ENCODE measurements at places on chromosomes 12 and 14.

DNA sequence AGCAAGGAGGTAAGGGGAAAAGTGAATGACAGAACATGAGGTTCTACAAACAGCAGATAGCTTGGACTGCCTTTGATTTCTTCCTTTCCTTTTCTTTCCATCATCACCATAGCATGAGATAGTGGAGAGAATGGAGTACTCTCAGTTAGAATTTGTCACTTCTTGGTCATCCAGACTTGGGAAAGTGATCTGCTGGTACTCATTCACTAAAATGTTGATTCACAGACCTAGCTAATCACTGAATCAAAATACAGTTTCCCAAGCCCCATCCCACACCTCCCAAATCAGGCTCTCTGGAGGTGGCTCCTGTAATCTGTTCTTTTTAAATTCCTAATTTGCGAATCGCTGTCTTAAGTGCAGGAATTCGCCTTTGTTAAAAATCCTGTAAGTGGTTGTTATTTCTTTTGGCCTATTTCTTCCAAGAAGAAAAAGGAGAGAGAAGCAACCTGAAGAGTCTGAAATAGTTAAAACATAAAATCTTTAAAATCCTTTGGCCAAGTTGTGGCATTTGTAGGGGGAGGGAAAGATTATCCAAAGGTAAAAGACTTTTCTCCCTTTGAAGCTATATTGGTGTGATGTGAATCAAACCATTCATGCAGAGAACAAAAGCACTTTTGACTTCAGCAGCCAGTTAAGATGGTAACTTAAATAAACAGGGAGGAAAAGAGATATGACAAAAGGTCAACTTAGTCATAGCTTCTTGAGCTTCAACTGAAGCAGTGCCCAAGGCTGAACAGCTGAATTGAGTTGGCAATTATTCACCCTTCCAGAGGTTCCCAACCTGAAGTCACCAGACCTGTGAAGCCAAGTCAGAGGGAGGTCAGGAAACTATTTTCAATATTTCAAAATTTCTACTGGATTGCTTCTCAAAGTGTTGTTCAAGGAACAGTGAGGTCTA, 255.1 kb upstream of the KRR1 start:
- no peak for DNase-seq

DNA sequence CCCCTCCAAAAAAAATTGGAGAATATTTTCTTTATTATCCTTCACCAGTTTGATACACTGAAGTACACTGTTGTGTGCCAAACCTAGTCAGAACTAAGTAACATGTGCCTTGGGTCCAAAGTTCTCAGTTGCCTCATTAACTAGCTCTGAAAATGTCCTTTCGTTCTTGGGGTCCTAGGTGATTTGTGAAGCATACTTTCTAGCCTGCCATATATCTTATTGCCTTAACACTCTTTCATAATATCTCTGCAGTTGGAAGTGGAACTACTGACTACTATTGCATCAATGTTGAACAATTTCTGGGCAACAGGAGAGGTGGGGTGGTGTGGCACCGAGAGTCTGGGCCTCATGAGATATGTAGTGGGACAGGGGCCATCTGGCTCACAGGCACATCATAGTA, 592.9 kb upstream of the FBXO33 start:
- no peak for DNase-seq

DNA sequence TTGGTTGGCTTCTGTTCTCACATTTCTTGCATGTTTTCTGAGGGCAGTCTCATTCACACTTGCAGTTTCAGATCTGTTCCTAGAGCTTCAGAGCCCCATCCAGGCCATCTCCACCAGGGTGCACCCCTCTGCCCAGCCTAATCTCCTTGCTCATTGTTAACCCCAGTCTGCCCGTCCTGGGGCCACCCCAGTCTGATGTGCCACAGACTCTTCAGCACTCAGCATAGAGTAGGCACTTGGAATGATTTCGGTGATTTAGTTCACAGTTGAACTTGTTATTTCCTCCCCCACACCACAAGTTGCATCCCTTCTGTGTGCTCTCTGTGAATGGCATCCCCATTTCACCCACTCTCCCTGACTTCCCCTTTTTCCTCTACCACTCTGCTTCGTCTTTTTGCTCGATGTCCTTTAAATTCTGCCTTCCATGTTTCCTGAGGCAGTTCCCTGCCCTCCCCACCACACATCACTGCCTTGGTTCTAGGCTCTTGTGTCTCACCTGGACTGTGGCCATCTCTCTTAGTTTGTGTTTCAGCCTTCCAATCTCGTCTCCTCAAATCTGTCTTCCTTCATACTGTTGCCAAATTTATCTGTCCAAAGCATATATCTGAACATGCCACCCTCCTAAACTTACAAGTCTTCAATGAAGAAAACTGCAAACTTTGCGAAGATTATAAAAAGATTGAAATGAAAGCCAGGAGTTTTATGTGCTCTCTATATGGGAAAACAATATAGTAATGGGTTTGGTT, 41.5 kb downstream of the ANO6 start:
- no peak for DNase-seq

GRCh38 chr12:91023326-91024004, 18.7 kb upstream of the EPYC start:
- DNase-seq = peak; percentile 92

DNA sequence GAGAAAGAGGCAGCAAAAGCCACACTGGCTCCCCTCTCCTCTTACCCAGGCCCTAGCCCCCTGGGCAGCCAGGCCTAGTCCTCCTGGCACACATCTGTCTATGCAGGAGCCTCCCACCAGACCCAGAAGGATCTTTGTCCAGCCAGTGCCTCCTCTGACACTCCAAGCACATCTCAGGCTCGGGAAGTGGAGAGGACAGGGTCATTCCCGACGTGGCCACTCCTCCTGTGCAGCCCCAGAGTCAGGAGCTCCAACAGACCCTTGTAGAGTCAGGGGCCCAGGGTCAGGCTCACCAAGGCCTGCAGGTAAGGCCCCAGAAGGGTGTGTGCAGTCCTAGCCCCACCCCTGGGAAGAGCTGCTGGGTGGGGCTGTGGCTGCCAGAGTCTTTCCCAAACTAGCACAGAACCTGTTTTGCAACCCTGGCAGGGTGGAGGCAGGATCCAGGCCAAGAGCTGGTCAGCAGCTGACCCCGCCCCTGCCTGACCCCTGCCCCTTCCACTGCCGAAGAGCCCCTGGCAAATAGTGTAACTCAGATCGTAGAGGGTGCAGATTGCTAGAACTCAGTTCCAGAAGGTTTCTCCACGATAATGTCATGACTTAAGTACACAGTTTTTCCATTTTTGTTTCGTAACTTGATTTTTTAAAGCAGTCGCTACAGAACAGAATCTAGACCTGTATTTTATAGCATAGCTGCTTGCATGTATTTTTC, 26.6 kb upstream of the PNMA1 start:
- no peak for DNase-seq

DNA sequence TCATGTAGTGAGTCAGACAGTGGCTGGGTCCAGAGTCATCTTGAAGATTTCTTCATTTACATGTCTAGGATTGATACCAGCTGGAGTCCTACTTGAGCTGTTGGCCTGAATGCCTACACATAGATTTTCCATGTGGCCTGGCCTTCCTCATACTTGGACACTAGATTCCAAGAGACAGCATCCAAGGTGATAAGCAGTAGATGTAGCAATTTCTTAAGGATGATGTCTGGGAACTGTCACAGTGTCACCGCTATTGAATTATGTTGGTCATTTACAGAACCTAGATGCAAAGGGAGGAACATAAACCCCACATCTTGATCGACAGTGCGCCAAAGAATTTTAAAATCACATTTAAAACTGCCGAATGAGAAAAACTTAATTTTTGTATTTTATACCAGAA, 412.3 kb downstream of the TRHDE start:
- no peak for DNase-seq

DNA sequence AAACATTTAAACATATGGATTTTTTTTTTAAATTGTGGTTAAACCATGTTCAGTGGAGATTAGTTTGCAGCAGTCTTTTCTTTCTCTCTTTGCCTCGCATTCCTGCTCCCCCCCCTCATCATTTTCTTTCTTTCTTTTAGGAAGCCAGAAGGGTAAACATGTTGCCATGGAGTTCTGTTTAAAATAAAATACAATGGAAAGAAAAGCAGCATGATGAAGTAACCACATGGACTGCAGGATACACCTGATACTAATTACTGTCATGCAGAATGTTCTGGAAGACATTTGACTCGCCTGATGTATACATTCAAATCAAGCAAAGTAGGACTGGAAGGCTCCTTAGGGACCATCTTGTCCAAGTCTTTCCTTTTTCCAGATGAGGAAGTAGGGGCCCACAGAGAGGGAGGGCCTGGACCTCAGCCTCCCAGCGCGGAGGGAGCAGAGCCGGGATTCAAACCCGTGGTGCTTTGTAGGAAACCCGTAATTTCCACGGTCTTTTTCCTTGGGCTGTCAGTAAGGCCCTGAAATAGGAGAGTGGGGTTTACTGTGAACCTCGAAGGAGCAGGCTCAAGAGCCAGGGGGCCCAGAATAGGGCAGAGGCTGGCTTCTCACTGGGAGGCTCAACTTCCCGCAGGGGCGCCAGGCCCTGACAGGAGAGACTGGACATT, 2.4 kb upstream of the MEG3 start:
- peak; percentile 43 for DNase-seq

- DNase-seq = no peak
Measured at GRCh38 chr14:87084908-87085307, 908.1 kb downstream of the GALC start.

DNA sequence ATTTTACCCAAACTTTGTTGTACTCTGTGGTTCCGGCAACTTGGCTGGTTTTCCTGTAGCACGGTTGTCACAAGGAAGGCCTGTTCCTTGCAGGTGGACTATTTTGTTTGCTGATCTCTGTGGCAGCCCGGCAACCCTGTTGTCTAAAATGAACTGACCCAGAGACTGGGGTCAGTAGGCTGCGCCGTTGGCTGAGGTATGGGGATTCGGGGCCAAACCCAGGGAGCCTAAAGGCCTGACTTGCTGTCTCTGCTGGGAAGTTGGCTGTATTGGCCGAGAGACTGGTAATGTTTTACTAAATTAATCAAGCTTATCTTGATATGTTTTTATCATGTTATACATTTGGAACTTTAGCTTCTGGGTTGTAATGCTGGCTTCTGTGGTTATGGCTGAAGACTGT, 13.8 kb downstream of the SMIM41 start:
- no peak for DNase-seq

- no peak for DNase-seq
Measured at GRCh38 chr14:21454843-21455544, 929 bp downstream of the CHD8 start.
